ENCODE measurements at places on chromosomes 5 and 9. TPM values are rescaled to one million over a fixed set of nuclear protein-coding genes. Genes with fewer than 3 reads are reported as not detected.

EMB gene
- 0.25 TPM for total RNA-seq

GABBR2 gene
- 0.17 TPM for total RNA-seq

OTP gene
- total RNA-seq: not detected

CDC25C gene
- 0.35 TPM for total RNA-seq

LHX6 gene
- total RNA-seq: 0.10 TPM

C9 gene
- 0.20 TPM for total RNA-seq

IL4 gene
- total RNA-seq: not detected

SARDH gene
- total RNA-seq: 5.4 TPM

PCDHB6 gene
- 0.40 TPM for total RNA-seq

EIF4E1B gene
- not detected for total RNA-seq

FOXE1 gene
- total RNA-seq: 57.1 TPM

QRFP gene
- total RNA-seq: not detected

BTNL3 gene
- not detected for total RNA-seq

PCDHAC2 gene
- 1.1 TPM for total RNA-seq

IL17B gene
- total RNA-seq: not detected

ZNF346 gene
- total RNA-seq: 9.0 TPM

SOWAHA gene
- total RNA-seq: not detected

CER1 gene
- total RNA-seq: not detected

PITX1 gene
- 0.55 TPM for total RNA-seq

CARD19 gene
- total RNA-seq: 71.7 TPM

SPINK13 gene
- total RNA-seq: 1.8 TPM

ALDH7A1 gene
- total RNA-seq: 29.7 TPM

FAXDC2 gene
- not detected for total RNA-seq

HDAC3 gene
- 62.0 TPM for total RNA-seq

PCDHB12 gene
- 1.2 TPM for total RNA-seq

RAD17 gene
- 29.5 TPM for total RNA-seq

IFT74 gene
- total RNA-seq: 12.5 TPM

CCL28 gene
- 26.6 TPM for total RNA-seq

PRDM12 gene
- total RNA-seq: not detected

PRDM9 gene
- not detected for total RNA-seq

FOXD4L6 gene
- total RNA-seq: 0.10 TPM

CRHBP gene
- not detected for total RNA-seq

DBH gene
- total RNA-seq: not detected

MAMDC2 gene
- total RNA-seq: 39.1 TPM

FREM1 gene
- total RNA-seq: not detected

TMEM174 gene
- not detected for total RNA-seq

SLC46A2 gene
- total RNA-seq: not detected

GDA gene
- total RNA-seq: 14.6 TPM

IL31RA gene
- 1.0 TPM for total RNA-seq

TAF11L10 gene
- not detected for total RNA-seq

LOX gene
- total RNA-seq: 38.7 TPM

CAPSL gene
- total RNA-seq: not detected

UGT3A1 gene
- 9.4 TPM for total RNA-seq

GRK6 gene
- 21.3 TPM for total RNA-seq

ELP1 gene
- total RNA-seq: 41.2 TPM

GOLGA2 gene
- total RNA-seq: 89.6 TPM

GCNT4 gene
- 11.6 TPM for total RNA-seq

RNF183 gene
- total RNA-seq: 0.80 TPM

SUSD3 gene
- 5.1 TPM for total RNA-seq

GLRA1 gene
- total RNA-seq: not detected

ADAMTS6 gene
- 2.7 TPM for total RNA-seq

ANKRD55 gene
- total RNA-seq: not detected

Measured in renal cortical epithelial cell (primary cell).